ENCODE measurements at places on chromosomes 1 and 21. TPM values are rescaled to one million over a fixed set of nuclear protein-coding genes. Genes with fewer than 3 reads are reported as not detected.

The CAPZA1 gene
- polyA plus RNA-seq: 67.6 TPM

- no peak for DNase-seq
These were observed 313.8 kb downstream of the TGFB2 start for GRCh38 chr1:218658899-218659298.

The CASQ2 gene
- 825 TPM for polyA plus RNA-seq

GRCh38 chr1:108609483-108610049 is 49.7 kb downstream of the EEIG2 start:
- DNase-seq: peak; percentile 37

DNA sequence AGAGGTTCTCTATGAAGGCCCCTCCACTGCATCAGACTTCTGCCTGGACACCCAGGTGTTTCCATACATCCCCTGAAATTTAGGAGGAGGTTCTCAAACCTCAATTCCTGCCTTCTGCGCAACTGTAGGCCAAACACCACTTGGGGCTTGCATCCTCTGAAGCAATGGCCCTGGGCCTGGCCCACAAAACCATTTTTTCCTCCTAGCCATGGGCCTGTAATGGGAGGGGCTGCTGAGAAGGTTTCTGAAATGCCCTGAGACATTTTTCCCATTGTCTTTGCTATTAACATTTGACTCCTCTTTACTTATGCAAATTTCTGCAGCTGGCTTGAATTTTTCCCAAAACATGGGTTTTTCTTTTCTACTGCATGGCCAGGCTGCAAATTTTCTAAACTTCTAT is 37.9 kb upstream of the PTPRC start:
- no peak for DNase-seq

Data from hindlimb muscle (tissue), 1 donor.